ENCODE measurements at places on chromosomes 12 and 14.

GRCh38 chr12:47249719-47250357 lies 170.1 kb upstream of the AMIGO2 start:
- DNase-seq, result no peak

DNA sequence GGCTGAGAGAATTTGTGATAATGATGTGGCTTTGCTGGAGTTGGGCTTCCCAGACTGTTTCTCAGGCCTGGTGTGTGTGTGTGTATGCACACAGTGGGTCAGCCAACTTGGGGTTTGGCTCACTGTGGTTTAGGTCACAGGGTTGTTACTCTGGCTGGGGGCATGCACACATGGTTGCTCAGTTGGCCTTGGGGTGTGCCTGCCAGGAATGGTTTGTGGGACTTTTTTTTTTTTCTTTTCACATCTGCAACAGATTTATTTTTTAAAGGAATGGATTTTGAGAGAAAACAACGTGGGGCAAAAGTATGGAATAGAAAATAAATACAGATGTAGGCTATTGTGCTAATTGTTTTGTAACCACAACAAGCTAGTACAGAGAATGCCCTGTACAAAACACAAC lies 25.0 kb upstream of the GTF2A1 start:
- no peak for DNase-seq

DNA sequence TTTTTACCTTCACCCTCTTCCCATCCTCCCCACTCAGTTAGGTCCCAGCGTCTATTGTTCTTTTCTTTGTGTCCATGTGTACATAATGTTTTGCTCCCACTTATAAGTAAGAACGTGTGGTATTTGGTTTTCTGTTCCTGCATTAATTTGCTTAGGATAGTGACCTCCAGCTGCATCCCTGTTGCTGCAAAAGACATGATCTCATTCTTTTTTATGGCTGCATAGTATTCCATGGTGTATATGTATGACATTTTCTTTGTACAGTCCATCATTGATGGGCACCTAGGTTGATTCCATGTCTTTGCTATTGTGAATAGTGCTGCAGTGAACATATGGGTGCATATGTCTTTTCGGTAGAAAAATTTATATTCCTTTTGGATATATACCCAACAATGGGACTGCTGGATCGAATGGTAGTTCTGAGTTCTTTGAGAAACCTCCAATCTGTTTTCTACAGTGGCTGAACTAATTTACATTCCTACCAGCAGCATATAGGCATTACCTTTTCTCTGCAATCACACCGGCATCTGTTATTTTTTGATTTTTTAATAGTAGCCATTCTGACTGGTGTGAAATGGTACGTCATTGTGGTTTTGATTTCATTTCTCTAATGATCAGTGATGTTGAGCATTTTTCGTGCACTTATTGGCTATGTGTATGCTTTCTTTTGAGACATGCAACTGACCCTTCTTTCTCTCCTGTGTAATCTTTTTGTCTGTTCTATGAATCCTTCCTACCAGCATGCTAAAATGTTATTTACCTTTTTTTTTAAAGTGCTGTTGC lies 279.7 kb upstream of the AMIGO2 start:
- no peak for DNase-seq

DNA sequence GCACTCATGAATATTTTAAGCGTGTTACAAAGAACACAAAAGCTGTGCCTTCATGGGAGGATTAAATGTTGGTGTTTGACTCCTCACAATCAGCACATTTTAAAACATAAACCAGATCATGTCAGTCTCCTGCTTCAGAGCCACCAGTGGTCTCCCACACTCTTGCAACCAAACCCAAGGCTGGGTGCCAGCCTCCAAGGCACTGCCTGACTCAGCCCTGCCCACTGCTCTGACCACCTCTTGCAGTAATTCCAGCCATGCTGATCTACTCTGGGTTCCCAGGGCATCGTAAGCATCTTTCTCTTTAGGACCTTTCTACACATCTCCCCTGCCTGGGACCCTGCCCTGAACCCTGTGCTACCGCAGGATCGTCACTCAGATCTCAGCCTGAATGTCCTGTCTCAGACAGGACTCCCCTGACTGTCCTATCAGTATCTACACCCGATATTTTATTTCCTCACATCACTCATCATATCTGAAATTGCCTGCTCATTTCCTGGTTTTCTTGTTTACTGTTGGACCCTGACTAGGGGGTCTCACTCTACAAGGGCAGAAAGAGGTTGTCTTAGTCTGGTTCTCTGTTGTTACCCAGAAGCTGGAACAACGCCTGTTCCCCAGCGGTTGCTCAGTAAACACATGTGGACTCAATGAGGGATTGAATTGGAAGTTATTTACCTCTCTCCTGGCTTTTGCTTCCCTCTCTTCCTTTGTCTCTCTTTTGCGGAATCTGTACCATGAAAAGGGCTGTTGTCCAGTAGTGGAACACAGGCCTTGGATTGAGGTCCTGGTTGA lies 449.8 kb downstream of the RAD51B start:
- DNase-seq, result no peak

DNA sequence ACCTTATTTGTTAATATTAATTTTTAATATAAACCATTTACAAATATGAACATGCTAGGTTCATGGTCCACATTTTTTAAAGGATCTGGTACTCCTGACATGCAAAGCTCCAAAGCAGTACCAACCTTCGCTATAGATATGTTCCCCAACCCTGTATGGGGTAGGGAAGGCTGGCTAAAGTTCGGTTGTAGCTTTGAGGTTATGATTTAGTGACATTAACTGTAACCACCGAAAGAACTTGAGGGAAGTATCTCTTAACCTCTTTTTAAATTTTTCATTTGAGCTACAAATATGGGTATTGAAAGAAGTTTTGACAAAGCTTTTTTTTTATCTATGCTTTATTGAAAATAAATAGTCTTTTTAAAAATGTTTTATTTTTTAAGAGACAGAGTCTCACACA lies 115.5 kb downstream of the DYRK2 start:
- no peak for DNase-seq

- DNase-seq, result no peak
These were observed 16.1 kb upstream of the SH2B3 start for GRCh38 chr12:111389635-111390034.

DNA sequence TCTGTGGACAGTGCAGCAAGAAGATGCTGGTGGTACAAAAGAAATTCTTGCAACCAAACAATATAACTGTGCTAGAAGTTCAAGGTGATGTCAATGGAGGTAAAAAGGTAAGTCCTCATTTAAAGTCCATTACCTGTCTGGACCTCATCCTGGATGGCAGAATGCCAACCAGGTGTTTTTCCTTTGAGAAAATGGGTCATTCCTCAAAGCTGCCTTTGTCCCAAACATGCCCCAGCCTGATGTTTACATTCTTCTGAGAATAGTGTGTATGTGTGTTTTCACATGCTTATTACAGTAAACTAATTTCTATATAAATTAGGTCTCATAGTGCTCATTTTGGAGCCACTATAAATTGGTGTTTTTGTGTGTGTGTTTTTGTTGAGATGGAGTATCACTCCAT lies 24.9 kb downstream of the ACTR6 start:
- DNase-seq, result no peak

DNA sequence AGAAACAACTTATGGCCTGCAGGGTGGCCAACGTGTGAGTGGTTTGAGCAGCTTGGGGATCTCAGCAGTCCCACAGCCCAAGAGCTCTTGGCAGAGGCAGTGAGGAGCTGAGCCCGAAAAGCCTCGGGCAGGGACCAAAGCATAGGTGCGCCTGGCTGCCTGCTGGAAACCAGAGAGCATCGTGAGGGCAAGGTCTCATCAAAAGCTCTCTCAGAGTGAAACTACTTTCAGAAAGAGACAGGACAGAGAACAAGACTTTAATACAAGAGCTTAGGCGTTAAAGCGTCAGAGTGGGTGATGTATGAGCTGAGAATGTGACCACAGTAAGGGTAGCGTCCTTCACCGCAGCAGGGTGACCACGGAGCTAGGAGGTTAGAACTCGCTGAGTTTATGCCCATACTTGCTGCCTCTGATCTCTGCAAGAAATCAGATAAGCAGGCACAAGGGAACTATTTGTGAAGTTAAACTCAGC lies 30.8 kb downstream of the LGMN start:
- no peak for DNase-seq

DNA sequence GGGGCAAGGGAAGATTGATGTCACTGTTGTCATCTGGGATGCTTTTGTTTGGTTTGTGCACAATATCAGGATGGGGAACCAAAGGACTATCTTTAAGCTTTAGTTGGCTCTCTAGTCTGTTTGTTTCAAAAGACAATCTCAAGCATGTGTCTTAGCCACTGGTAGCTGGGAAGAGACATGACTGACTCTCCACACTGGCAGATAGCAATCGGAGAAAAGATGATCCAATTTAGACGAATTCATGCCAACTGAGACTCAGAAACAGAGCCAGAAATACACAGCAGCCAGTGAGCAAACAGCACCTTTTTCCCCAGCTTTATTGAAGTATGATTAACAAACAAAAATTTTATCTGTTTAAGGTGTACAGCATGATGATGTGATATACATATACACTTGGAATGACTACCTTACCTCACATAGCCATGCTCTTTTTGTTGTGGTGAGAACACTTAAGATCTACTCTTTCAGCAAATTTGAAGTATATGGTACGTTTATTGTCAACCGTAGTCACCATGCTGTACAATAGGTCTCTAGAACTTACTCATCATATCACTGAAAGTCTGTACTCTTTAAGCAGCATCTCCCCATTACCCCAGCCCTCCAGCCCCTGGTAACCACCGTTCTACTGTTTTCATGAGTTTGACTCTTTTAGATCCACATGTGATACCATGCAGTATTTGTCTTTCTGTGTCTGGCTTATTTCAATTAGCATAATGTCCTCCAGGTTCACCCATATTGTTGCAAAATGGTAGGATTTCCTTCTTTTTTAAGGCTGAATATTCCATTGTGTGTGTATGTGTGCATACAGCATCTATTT lies 50.6 kb downstream of the DUSP16 start:
- peak; percentile 63 for DNase-seq

DNA sequence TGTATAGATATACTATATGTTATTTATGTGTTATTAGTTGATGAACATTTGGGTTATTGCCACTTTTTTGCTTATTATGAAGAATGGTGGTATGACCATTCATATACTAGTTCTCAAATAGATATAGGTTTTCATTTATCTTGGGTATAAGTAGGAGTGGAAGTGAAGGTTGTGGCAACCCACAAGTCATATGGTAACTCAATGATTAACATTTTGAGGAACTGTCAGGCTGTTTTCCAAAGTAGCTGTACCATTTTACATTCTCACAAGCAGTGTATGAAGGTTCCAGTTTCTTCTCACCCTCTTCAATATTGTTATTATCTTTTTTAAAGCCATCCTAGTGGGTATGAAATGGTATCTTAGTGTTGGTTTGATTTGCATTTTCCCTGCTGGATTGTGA lies 19.0 kb upstream of the MSRB3 start:
- no peak for DNase-seq

GRCh38 chr14:86168371-86168770 lies 638.4 kb downstream of the FLRT2 start:
- DNase-seq, result no peak

DNA sequence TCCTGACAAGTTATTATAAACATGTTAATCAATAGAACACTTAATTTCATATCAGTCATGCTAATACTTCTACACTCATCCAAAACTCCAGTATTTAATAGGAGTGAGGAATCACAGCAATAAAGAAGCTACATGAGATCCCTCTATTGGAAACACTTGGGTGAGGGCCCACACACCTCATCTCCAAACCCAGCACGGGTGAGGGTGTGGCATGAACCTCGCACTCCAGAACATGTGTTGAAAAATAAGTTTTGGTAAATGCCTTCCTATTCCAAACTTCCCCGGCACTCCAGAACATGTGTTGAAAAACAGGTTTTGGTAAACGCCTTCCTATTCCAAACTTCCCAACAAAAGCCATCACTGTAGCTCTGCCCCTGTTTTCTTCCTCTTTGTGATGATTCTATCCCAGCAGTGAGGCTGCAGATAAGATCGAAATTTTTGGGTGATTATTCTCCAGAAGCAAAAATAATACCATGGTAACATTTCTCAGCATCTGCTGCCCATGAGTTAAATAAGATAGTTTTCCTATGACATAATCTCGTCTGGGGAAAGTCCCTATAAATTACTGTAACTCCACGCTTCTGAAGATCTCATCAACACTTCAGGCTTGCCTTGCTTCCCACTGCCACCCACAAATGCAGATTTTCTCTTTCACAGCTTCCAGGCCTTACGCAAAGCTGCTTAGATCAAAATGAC lies 24.4 kb upstream of the PTPRB start:
- DNase-seq, result no peak

GRCh38 chr14:97057238-97058073 lies 260.3 kb downstream of the VRK1 start:
- DNase-seq, result no peak

- no peak for DNase-seq
These were observed 355.7 kb downstream of the NPAS3 start for GRCh38 chr14:33294419-33294818.

DNA sequence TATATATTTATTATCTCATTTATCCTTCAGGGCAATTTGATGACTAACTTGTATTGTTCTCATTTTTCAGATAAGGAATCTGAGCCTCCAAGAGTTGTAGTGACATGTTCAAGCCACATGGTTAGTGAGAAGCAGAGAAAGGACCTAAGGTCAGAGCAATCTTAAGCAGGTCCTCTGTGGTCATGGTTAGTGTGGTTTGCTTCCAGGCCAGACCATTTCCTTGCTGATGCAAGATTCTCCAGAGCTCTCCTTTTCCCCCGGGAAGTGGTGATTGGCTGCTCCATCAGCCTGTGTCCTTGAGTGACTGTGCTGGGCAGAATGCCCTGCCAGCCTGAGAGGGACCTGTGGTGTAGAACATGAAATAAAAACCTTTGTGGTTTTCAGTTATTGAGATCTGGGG lies 141.3 kb downstream of the KTN1 start:
- no peak for DNase-seq

DNA sequence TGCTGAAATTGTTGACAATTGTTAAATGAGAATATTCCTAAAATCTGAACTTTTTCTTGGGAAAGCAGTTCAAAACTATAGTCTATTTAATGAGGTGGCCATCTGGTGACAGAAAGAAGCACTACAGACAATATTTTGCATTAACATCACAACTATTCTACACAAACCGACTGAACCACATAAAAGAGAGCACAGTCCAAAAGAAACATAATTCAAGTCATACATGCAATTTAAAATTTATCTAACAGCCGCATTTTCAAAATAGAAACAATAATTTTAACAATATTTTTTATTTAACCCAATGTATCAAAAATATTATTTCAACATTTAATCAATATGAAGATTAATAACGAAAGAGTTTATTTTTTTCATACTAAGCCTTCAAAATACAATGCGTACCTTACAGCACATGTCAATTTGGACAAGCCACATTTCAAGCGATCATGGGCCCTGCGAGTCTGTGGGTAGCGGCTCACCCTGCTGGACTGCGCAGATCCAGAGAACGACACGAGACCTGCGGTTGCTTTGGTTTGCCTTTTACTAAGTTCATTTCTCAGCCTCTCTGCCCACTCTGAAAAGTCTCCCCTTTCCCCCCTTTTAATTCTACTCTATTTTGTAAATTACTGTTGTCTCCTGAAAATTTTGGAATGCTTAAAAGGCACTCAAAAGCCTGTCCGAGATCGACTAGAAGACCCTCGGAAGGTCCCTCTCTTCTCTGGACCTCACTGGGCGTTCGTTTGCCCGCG lies 947 bp upstream of the LRRC9 start:
- DNase-seq, result peak; percentile 27

GRCh38 chr12:19387161-19387560 lies 52.1 kb upstream of the AEBP2 start:
- no peak for DNase-seq

All from activated naive CD4-positive, alpha-beta T cell treated with anti-CD3 and anti-CD28 coated beads for 36 hours (primary cell).